M059J (cell line): ENCODE measurements at places on chromosomes 7 and 10.

- DNase-seq, result peak; percentile 4
Observed at GRCh38 chr7:47180516-47180826, 401.4 kb downstream of the TNS3 start.

DNA sequence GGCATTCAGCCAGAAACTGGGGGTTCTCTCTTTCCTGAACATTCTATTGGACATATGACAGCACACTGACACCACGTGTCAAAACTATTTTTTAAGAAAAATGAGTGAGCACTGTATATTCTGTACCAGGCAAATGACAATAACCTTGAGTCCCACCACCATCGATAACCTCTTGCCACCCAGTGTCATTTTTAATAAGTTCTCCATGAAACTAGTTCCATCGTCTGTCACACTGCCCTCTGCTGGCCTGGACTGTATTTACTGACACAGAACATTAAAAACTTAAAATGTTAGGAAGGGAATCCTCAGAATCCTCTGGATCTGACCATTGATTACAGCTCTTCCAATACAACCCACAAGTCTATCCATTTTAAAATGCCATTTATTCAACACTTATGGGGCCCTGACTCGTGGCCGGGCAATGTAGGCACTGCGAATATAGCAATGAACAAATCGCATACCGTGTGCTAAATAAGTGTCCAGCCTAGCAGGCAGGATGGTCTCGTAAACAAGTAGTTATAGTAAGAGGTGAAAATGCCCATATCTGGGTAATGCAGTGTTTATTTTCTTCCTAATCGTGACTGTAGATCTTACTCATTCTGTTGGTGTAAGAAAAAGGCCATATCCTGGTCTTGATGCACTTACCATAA is 35.9 kb upstream of the CACNB2 start:
- peak; percentile 23 for DNase-seq

- no peak for DNase-seq
Observed at GRCh38 chr7:3309956-3310355, 8.9 kb downstream of the SDK1 start.

DNA sequence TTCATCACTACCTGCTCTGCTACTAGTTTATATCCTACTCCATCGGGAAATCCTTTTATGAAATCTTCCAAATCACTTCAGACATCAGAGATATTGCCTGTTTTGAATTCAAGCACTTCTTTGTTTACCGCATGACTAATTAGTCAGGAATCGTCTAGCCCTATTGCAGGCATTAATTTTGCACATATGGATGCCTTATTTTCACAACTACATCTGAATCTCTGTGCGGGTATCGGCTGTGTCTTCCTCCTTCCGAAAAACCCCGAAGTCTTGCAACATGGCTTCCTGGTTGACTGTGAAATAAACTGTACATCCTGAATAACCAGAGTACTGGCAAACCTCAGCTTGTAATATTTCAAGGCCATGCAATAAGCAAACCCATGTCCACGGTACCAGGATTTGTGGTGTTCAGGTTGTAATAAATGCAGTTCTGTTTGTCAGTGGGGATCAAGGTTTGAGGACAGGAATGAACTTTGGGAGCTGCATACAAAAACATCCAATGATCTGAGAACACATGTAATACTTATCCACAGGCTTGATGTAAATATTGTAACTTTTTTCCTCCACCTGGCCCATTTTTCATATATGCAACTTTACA is 642.1 kb downstream of the PARD3 start:
- no peak for DNase-seq

DNA sequence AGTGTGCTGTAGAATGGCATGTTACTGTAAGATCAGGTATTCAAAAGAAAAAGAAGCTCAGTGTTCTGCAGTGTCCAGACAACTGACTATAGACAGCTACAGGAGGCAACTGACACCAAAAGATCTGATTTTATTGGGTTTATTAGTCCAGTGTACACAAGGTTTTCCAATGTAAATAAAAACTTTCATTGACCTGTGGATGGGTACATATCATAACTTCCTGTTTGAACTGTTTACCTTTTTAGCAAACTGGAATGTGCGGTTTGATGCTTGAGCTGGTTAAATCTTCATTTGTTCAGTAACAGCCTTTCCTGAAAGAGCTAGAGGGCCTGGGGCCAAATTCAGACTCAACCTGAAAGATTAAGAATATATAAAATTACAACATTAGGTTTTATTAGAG is 172.6 kb upstream of the SP8 start:
- DNase-seq, result no peak

DNA sequence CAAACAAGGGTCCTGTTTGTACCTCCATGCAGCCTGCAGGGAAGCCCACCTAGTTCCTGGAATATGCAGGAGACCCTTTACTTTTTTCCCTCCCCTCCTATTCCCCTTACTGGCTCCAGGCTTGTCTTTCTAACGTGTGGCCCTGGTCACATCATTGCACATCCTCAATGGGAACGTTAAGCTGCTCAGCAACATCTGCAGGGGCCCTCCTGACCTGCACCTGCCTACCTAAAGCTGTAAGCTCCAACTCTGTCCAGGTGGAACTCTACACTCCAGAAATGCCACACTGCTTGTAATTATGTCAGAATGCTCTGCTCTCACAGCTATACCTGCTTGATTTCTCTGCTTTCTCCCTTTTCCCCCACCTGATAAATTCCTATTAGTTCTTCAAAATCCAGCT is 72.1 kb downstream of the ARMC3 start:
- no peak for DNase-seq

- DNase-seq, result no peak
Observed at GRCh38 chr7:131623154-131623553, 66.7 kb upstream of the PODXL start.

- no peak for DNase-seq
Observed at GRCh38 chr10:62900829-62901571, 84.8 kb upstream of the EGR2 start.

DNA sequence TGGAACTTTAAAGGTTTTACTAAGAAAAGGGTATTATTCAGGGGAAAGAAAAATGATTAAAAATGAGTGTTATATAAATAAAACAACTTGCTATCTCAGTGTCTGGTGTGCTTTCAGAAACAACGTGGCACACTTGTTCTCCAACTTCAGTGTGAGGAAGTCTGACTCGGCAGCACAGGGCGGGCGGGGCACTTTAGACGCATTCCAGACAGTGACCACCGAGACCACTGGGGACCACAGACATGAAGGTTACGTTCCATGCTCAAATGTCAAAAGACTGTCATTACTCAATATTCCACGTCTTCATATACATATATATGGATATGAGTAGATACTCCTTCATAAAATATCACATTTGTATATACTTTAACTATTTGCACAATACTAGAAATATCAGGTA is 87.0 kb downstream of the LARP4B start:
- DNase-seq, result no peak

DNA sequence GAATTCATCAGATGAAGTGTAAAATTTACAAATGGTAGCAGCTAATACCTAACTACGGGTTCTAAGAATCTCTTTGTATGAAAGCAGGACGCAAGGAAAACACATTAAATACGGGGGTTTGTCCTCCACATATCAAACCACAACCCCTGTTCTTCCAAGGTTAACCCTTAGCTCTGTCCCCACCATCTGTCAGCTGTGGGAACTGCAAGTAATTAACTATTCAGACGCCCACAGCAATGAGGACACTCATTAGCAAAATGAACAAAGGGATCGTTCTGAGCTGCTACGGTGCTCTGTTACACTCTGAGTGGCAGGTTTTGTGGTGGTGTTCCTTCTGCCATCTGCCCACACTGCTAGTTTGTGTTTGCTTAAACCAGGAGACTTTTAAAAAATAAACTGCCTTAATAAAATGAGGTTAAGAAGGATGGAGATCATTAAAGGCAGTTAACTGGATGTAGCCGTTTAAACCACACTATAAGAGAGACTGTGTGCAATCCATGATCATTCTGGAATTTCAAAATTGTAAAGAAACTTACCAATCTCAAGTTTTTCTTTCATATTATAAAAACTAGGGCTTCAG is 51.4 kb downstream of the C10orf67 start:
- DNase-seq, result peak; percentile 27

- peak; percentile 73 for DNase-seq
Observed at GRCh38 chr7:98802088-98802780, 67.6 kb downstream of the TMEM130 start.

DNA sequence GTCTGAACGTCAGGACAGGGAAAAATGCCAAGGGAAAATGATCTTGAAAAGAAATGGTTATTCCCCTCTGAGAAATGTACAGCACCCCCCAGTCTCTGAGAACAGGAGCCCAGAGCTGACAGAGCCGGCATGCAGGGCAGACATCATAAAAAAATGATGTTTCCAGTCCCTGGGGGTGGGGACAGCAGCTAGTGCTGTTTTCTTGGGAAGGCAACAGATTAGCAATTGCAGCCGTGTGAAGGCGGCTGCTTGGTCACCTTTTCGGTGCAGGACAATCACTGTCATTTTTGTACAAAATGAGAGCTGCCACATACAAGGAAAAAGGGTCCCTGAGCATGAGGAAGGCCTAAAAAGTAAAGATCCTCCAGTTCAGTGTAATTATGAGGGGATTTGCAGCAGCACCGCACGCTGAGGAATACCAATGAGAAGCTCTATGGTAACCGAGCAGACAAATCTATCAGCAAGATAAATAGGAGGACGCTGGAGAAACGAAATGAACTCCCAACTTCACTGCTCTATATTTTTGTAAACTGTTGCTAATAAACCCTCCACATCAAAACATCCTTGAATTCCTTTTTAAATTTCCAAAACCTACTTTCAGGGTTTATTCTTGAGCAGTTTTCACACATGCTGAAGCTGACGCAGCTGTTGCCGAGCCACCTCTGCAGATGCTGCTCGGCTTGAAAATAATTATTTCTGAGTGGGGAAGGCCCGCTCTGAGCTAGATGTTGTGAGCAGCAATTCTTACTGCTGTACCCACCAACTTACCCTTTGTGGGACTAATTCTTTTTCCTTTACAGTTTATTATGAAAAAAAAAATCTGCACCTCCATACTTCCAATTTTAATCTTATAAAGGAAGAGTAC is 98.2 kb upstream of the NEBL start:
- no peak for DNase-seq

- peak; percentile 46 for DNase-seq
Observed at GRCh38 chr10:121553511-121554264, 44.6 kb downstream of the FGFR2 start.

GRCh38 chr7:137519181-137519691 is 175.7 kb upstream of the PTN start:
- no peak for DNase-seq

DNA sequence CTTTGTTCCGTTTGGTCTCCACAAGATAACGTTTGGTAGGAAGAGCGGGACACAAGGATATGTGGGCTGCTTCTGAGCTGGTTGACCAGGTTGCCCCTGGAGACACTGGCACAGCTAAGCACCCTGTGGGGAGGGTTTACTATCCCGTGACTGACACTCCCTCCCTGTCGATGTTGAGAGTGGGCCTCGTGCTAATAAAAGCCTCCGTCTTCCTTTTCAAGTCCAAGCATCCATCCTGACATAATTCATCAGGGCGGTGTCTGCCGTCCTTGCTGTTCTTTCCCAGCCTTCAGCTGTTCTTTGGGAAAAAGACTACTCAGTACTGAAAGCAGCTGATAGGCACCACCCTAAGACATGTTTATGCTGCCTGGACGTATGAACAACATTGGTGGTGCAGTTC is 49.6 kb downstream of the SHH start:
- DNase-seq, result no peak

GRCh38 chr7:94417901-94418300 is 23.2 kb downstream of the COL1A2 start:
- no peak for DNase-seq

GRCh38 chr7:124943472-124943871 is 13.8 kb upstream of the POT1 start:
- DNase-seq, result no peak

DNA sequence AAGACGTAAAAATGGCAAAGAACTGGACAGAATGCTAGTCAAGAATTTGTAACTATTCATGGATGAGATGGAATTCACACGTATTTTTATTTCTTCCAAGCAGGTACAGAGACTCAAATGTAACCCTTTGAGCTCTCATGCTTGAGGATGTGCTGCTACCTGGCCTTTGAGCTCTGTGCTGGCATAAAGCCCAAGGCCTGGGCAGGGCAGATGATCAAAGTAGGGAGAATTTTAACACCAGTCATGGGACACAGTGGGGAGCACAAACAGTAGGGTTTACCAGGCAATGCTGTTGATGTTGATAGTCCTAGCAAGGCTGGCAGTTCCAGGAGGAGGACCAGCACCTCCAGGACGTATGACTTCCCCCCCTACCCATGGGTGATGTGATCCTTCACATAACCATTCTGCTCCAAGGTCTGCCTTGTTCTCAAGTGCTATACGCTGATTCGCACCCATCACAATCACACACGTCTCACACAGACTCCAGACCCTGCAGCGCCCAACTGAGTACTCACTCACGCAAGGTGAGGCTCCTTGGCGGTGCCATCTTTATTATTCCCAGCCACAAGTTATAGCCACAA is 48.6 kb upstream of the DLG5 start:
- no peak for DNase-seq

GRCh38 chr7:82838314-82838713 is 324.4 kb downstream of the PCLO start:
- peak; percentile 15 for DNase-seq

GRCh38 chr7:29921404-29922010 is 68.1 kb downstream of the SCRN1 start:
- DNase-seq, result peak; percentile 57

DNA sequence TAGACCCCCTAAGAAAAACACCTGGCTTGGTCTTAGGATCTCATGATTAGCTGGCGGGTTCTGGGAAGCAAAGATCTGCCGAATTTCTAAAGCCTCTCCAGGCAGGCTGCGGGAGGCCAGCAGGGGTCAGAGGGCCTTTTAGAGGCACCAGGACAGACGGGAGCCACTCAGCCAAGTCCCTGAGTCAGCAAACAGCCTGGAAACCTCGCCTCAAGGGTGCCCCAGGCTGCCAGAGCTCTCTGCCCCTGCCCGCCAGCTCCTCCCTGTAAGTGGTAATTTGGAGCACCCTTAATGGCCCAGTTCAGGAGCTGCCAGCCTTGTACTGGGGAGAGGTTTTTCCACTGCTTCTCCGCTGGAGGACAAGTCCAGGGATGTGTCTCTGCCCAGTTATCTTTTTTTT is 88.7 kb downstream of the HIP1 start:
- DNase-seq, result peak; percentile 73

DNA sequence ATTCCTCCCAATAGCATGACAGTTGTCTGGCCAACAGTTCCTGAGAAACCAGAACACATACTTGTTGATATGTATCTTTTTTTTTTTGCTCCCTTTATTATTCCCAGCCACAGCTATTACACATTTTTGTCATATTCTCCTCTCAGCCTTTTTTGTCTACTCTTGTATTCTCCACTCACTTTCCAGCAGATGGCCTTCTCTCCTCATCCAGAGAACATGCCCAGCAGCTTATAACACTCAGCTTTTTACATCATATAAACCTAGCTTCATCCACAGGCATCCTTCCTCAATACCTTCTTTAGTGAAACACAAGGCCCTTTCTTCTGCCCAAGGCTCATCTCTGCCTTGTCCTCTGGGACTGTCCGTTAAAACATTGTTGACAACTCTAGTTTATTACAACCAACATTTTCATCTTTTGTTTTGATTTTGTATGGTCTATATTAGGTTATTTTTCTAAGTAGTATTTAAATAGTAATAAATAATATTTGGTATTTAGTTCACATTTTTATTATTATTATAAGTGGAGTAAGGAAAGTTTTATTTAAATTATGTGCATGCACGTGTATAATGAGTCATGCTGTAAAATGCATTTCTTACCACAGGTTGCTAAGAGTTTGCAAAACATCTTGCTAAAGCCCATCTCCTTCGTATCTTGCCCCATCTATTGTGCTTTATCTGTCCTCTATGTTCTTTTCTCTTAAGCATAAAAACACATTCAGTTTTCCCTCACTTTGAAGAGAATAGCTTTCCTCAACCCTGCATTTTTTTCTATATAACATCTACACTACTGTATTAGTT is 101.5 kb downstream of the ORC5 start:
- peak; percentile 51 for DNase-seq

GRCh38 chr7:155750255-155751125 is 61.8 kb downstream of the SHH start:
- DNase-seq, result no peak
